ENCODE measurements at places on chromosomes 4 and X.

DNA sequence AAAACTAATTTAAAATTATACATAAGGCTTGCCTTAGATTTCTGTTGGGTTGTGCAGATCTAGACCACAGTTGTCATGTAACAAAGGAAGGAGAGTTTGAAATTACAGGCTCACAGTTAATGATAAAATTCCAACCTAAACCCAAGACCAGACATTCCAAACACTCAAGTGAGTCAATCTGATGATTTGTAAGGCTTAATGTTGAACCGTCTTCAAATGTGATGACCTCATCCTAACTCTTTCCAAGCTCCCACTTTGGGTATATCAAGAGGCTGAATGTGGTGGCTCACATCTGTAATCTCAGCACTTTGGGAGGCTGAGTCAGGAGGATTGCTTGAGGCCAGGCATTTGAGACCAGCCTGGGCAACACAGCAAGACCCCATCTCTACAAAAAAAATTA lies 149.2 kb downstream of the TBL1X start:
- DNase-seq: no peak

DNA sequence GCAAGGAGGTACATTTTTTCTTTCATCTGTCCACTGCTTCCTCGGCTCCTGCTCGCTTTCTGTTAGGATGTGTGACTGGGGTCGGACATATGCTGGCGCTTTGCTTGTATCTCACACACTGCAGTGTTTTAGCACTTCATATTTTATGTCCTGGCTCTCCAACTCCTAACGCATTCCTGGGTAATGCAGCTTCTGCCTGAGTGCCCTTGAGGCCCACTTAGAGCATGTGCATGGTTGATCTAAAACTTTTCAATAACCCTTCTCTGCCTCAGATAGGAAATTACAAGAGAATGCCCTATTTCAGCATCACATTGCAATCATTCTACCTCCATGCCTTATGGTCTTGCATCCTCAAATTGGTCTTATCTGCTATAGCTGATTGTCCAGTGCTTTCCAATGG lies 65.3 kb downstream of the NEIL3 start:
- DNase-seq: no peak

DNA sequence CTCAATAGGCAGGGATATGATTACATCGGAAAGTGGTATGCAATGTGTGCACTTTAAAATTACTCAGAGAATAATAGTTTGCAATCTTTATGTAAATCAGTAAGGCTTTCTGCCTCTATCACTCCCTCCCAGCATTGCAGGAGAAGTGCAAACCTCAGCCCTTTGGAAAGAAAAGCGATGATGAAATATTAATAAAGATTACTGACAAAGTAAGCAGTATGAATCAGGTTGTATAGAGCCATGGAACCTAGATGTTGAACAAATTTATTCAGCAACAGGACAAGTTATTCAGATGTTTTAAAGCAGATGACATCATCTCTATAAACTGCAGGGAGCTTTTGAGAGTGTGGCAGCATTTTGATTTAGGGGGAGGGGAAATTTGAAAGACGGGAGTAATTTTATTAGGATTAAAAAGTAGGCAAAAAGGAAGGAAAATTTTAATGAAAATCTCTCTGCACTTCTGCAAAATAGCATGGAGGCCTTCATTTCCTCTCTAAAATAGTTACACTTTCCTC lies 631.7 kb upstream of the GRIA3 start:
- DNase-seq: no peak

DNA sequence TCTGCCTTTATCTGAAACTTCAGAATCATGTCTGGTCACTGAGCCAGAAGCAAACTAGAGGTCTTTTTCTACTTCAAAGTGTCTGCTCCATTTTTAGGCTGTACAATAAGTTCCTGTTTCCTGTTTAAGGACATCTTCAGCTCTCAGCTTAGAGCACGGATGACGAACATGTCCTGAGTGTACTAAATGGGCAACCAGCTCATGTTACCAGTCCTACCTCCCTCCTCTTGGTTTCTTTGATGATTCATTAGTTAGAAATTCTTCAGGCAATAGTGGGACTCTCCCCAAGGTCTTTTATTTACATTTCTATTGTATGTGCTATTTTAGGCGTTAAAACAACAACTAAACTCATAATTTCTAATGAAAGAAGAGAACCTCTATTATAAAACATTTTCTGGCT lies 58.0 kb downstream of the ENPEP start:
- DNase-seq: no peak

DNA sequence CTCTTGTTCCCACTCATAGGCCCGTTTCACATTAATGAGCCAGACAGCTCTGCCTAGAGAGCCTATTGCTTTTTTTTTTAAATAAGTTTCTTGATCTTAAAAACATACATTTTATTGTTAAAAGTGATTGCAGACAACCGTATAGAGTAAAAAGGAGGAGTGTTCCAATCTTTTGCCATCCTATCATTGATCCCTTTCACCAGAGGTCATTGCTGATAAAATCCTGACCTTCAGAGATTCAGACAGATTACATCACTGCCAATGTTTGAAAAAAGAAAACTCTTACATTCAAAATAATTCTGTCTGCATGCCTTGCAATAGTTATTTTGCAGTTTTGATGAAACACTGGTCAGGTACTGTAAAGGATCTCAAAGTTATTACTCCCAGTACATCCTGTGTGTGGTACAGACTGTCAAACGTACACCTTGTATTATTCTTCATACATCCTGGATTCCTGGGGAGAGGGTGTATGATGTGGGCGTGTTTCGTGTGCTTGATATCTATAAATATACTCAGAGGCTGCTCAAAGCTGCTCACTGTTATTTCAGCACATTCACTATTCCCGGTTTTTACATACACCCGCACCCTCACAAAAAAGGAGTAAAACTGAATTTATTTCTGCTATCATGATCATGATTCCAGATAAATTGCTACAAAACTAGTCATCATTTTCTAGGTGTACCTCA lies 15.4 kb upstream of the KLHL2 start:
- DNase-seq: no peak

GRCh38 chr4:155946486-155946885 lies 7.2 kb downstream of the CTSO start:
- no peak for DNase-seq

DNA sequence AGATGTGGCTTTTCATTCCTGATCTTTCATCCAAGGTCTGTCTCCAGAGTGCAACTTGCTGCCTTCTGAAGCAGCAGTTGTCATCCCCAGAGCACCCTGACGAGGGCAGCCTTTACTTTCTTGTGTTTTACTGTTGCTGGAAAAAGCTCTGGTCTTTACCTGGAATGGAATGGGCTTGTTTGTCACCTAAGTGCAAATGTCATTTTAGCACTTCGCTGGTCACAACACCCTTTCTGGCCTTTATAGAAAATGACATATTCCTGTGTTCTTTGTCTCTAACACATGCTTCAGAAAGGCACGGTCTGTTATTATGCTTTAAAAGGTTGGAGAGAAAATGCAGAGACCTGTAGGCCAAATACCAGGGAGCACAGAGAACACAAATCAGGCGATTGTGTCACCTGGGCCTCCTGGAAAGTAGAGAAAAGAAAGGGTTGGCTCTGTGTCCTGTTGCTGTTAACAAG lies 332.7 kb upstream of the IGFBP7 start:
- no peak for DNase-seq

- DNase-seq: no peak
Measured at GRCh38 chrX:137823257-137823656, 257.3 kb downstream of the ZIC3 start.

GRCh38 chr4:91488946-91489345 lies 814.8 kb upstream of the GRID2 start:
- no peak for DNase-seq

- no peak for DNase-seq
Measured at GRCh38 chrX:14015294-14015693, 14.4 kb downstream of the GEMIN8 start.

- no peak for DNase-seq
Measured at GRCh38 chr4:118839221-118839927, 3.4 kb upstream of the SEC24D start.

DNA sequence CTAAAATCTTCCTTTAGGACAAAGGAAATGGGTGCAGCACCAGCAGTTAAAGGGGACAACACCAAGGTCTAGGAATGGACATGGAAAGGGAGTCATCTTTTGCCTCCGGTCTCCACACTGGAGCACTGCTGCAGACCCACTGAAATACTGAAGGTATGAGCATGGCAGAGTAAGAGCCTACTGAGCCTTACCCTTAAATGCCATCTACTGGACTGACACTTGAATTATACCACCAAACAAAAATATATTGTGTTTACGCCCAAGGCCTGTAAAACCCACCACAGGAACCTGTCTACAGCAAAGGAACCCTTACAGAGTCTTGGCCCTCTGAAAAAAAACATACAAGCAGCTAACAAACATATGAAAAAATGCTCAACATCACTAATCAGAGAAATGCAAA lies 443.4 kb downstream of the CCSER1 start:
- no peak for DNase-seq

DNA sequence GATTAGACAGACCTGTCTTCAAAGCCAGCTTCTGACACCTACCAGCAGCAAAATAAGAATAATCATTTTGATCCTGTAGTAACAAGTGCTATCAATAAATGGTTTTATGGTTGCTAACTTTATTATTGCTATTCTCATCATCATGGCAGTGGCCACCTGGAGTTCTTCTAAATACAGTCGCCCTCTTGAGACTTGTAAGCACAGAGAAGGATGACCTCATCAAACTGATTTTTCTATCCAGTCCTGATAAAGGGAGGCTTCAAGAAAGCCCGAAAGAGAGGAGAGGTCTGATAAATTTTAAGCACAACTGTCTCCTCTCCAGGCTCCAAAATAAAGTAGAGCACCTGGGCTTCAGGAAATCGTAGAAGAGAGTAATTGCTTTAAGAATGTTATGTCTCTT lies 286.4 kb downstream of the USP46 start:
- no peak for DNase-seq

DNA sequence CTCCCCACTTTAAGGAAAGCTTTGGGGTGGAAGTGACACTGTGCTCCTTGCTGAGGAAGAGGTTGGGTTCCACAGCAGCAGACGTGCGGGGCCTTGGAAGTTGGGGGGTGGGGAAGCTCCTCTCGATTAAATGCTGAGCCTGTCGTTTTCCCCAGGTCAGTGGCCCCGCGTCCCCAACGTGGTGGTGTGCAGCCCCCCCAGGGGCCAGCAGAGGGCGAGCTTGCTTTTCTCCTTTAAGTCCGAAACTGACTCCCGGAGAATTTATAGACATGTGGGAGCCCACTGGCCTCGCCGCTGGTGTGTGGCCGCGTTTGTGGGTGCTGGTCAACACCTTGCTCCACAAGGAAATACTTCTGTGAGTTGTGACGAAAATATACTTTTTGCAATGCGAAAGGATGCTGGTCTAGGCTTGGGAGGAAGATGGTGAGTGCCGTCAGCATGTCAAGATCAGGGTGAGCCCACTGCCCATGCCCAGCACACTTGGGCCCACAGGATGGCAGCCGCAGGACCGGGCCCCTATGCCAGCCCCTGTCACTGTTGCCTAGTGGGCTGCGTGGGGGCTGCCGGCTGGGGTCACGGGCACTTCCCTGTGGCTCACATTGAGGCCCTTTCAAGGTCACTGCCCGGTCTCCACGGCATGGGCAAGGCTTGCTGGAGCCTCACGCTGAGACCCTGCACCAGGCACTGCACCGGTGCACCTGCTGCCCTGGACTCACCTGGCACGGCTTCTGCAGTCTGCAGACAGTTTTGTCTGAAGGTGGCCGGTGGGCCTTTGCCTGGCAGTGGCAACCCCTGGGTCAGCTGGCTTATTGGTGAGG lies 9.4 kb downstream of the UVSSA start:
- DNase-seq: no peak

GRCh38 chrX:33605997-33606396 lies 394.6 kb upstream of the DMD start:
- no peak for DNase-seq

DNA sequence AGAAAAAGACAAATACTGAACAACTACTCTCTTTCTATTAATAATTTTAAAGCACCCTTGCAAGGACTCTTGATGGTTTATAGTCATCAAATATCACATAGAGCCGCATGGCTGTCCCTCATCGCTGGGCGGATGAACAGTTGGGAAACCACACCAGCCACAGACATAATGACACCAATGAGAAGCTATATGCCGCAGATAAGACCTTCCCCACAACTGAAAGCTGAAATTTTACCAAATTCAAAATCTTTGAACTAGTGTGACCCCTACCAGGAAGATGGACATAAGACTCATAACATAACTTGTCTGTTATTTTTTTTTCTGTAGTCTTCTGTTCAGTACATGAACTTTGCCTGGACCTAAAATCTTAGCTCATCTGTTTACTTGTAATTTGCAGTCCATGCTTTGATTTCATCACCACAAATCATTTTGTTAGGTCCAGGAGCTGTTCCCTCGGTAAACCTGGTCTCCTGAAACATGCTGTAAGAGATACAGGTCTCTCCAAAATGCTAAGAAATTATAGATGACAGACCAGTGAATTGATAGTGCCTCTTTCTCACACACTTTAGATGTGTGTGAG lies 157.3 kb upstream of the RAPGEF2 start:
- no peak for DNase-seq

- DNase-seq: no peak
Measured at GRCh38 chr4:587671-588350, 11.7 kb upstream of the TMEM271 start.

DNA sequence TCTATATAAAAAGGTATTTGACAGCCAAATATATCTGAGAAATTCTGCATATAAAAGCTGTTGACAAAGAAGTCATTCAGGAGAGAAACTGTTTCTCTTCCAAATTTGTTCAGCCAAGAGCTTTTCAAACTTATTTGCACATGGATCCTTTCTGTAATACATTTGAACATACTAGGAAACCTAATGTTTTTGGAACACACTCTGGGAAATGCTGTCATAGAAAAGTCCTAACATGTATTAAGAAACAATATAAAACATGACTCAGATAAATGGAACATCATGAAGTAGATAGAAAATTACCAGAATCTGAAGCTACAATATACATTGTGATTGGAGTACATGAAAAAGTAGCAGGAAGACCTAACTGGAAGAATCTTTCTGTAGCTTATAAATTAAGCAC lies 781.5 kb upstream of the EPHA5 start:
- no peak for DNase-seq

DNA sequence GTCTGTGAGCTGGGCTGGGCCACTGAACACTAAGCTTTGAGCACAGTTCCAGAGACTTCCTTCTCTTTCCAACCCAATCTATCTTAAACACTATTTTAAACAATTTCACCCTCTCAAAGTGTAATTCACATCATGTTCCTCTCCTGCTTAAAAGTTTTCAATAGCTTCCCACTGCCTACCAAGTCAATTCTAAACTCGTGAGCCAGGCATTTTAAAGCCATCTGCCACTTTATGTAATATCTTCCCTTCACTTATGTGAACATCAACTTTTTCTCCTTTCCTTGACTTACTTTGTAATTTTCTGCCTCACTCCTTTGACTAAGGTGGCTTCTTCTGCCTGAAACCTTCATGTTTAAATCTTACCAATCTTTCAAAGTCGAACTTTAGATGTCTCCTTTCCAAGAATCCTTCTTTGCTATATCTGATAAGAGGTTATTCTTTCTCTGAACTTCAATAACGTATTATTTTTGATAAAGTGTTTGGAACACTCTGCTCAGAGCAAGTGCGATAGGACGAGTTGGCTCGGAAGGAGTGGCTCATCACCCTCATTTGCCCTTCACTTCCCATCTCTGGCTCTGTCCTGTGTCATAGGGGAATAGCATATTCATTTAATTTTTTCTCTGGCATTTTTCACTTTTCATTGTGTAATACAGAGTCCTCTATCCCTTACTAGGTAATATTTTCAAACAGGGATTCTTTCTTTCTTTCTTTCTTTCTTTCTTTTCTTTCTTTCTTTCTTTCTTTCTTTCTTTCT lies 13.0 kb upstream of the SPARCL1 start:
- DNase-seq: no peak

GRCh38 chrX:18457000-18457399 lies 31.6 kb downstream of the CDKL5 start:
- DNase-seq: no peak
